Aorta (tissue), 5 donors: ENCODE measurements at places on chromosomes 4 and X. TPM values are rescaled to one million over a fixed set of nuclear protein-coding genes. Genes with fewer than 3 reads are reported as not detected.

DNA sequence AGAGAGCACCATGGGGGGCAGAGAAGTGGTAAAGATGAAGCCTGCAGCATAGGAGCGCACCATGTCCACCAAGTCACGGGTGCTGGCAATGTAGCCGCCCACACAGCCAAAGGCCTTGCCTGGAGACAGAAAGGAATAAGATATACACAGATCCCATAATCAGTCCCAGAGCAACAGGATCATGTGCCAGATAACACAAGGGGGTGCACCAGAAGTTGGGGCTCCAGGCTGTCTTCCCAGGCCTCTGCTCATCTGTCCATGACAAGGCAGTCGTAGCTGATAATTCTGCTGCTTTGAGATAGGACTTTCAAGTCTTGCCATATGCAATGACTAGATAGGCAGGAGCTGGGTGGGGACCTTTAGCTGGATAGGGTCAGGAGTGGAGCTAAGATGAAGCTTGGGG lies 14.7 kb downstream of the APEX2 start:
- DNase-seq = no peak

The OTUD4 gene
- 36.9 TPM for total RNA-seq

The NPY2R gene
- total RNA-seq = 0.09 TPM

The CNKSR2 gene
- total RNA-seq = 5.4 TPM

The MSANTD1 gene
- 1.9 TPM for total RNA-seq

- no peak for DNase-seq
Measured at GRCh38 chr4:169068423-169068822, 58.4 kb upstream of the CBR4 start.

The ITIH6 gene
- not detected for total RNA-seq

DNA sequence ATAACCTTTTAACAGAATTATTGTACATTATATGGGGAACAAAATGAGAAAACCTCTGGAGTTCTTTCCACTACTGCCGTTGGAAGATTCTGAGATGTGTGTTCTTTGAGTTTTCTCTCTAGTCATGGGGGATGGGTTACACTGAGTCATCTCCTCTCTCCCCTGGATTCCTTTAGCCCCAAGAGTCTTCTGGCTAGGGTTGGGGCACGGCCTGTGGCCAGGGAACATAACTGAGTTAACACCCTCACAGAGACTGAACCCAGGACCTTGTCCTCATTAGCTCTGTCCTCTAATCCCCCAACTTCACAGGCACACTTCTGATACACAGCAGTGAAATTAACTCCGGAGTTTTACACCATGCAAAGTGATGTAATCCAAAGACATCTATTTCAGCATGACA lies 142.3 kb upstream of the F9 start:
- no peak for DNase-seq

The SHROOM2 gene
- 2.1 TPM for total RNA-seq

GRCh38 chr4:37646247-37646646 lies 39.9 kb downstream of the RELL1 start:
- no peak for DNase-seq

GRCh38 chr4:26860922-26861433 lies 337 bp downstream of the STIM2 start:
- peak; percentile 85 for DNase-seq

The GABRQ gene
- total RNA-seq = 0.06 TPM

DNA sequence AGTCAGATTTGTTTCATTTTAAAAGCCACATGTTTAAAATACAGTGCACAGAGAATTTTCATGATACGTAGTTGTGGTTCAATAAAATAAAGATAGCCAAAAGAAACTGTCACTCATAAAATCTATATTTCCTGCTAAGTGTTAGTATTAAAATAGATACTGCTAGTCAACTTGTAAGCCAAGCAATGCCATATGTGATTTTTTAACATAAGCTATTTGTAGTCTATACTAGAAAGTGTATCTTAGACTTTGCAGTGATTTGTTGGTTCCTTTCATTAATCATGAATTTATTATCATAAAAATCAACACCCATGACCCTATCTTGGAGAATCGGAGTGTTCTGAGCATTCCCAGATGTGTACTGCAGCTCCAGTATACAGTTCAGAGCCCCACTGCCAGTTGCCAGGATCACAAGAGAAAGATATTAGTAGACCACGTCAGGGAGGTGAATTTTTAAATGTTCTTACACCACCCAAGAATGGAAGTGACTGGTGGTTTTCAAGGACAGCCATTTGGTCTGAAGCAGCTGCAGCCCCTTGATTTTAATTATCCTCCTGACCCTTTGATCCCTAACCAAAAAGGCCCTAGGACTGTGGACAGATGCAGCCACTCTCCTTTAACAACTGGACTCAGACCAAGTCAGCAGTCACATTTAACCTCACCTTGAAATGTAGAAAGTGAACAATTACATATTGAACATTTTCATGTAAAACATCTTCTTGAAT lies 163.1 kb downstream of the PALLD start:
- no peak for DNase-seq

DNA sequence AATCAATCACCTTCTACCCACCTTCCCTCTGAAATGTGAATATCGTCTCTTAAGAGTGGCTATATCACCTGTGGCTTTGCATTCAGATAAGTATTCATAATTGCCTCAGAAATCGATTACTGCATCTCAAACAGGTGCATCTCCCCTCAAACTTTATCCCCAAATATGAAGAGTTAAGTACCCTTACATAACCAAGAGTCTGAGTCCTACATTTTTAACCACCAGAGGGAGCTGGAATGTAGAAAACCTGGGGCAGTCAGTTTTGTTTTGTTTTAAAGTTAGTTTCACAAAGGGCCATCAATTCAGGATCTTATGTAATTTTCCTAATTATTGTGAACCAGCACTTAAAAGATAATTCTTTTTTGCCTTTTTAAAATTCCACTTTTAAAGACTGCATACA lies 5.7 kb downstream of the TCEANC start:
- no peak for DNase-seq

The ENPEP gene
- 4.8 TPM for total RNA-seq

DNA sequence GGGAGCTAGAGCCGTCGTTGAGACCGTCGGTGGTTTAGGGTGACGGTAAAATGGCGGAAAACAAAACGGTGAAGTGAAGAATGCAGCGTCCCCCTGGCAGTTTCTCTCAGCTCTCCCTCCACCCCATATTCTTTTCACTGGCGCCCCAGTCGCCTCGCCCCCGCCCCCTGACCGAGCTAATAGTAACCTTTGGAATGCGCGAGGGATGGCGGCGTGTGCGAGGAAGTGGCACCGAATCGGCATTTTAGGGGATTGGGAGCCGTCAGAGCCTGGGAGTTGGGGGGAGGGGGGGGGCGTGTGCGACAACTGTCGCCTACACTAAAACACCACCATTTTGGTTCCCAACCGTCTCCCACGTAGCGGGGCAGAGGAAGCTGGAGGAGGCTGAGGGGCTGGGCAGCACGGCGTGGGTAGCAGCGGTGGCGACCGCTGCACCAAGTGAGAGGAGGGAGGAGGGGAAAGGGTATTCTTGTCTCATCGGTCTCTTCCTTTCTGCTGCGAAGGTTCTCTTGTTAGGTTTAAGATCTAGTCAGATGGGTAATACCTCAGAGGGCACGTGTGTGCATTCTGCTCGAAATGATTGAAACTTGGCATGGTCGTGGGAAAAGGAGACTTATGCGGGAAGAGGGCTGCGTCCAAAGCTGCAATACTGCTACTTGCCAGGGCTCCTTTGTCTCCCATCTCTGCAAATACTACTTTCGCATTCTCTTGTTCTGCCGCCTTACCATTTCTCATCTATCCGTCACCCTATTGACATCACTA lies 840 bp downstream of the ZNF711 start:
- no peak for DNase-seq

- no peak for DNase-seq
Measured at GRCh38 chrX:68387776-68388175, 45.5 kb downstream of the OPHN1 start.

DNA sequence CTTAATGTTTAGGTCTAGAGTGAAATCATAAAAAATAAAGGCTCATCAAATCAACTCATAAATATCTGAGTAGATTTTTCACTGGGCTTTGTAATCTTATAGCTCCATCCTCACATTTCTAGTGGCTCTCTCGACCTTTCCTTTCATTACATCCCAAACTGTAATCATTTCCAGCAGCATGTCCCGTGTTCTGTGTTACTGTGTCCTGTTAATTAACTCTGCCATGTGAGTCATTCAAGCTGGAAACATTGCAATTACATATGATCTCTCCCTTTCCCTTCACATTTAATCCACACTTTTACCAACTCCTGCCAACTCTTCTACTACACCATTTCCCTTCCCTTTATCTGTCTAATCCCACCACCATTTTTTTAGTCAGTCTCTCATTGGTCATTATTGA lies 75.5 kb downstream of the UGT8 start:
- DNase-seq = no peak

GRCh38 chr4:125639182-125639621 lies 324.4 kb downstream of the FAT4 start:
- DNase-seq = peak; percentile 50

DNA sequence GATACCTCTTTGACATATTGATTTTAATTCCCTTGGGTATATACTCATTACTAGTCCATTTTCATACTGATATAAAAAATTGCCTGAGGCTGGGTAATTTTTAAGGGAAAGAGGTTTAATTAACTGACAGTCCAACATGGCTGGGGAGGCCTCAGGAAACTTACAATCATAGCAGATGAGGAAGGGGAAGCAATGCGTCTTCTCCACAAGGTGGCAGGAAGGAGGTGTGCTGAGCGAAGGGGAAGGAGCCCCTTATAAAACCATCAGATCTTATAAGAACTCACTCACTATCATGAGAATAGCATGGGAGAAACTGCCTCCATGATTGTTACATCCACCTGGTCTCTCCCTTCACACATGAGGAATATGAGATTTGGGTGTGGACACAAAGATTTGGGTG lies 42.4 kb downstream of the MSX1 start:
- no peak for DNase-seq

DNA sequence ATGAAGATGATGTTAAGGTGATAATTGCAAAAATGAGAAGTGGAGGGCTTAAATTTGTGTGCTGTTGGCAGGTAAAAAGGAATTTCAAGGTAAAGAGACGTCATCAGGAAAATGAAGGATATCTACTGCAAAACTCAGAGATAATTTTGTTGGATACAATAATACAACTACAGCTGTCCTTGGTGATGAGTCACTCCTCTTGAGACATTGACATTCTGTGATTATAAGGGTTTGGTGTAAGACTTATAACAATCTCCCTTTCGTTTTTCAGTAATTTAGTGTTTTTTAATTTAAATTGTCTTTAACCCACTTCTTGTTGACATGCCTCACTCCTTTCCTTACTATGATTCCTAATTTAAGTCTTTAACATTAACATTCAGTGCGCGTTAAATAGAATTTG lies 1074.1 kb upstream of the SLIT2 start:
- no peak for DNase-seq

The LRIT3 gene
- 0.36 TPM for total RNA-seq

DNA sequence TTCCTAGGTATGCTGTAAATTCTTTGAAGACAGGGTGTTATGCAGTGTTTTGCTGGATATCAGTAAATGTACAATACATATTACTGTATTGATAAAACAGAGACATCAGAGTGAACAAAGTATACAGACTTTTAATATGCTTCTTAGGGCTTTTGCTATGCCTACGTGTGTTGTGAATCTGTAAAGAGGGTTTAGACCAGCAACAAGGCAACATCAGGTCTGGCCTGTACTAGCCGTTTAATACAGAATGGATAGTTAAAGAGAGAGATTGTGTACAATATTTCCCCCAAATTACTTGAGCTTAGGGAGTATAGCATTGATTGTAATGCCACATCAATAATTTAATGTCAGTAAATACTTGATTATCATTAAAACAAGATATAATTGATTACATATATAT lies 75.2 kb downstream of the PAQR3 start:
- no peak for DNase-seq

DNA sequence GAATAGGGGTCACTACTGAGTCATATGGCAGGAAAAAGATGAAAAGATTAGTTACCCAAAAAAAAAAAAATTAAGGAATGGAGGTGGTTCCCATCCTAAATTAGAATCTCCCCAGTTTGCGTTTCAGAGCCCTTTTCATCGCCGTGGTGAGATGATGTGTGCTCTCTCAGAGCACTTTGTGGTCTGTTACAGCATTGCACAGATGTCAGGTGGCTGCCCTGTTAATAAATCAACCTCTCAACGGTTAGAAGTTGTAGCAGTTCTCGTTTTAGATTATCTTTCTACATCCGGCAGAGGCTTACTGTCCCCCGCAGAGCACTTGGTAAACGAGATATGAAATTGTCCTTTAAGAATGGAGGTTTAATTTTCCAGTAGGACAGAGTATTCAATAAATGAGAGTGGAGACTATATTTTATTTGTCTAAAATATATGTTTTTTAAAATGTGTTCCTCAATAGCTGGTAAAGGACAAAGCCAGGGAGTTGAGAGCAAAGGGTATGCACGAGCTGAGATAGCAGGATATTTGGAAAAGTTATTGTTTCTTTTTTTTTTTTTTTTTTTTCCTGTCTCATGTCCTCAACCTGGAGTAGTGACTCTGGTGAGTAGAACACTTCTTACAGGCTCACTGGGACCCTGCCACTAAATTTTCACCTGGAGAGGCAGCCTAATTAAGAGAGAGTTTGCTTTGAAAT lies 26.9 kb downstream of the AFF1 start:
- no peak for DNase-seq

The RASGEF1B gene
- 12.6 TPM for total RNA-seq

The TLL1 gene
- 19.5 TPM for total RNA-seq

- DNase-seq = no peak
Measured at GRCh38 chr4:122917731-122918130, 4.7 kb downstream of the NUDT6 start.

The SORBS2 gene
- 289 TPM for total RNA-seq

DNA sequence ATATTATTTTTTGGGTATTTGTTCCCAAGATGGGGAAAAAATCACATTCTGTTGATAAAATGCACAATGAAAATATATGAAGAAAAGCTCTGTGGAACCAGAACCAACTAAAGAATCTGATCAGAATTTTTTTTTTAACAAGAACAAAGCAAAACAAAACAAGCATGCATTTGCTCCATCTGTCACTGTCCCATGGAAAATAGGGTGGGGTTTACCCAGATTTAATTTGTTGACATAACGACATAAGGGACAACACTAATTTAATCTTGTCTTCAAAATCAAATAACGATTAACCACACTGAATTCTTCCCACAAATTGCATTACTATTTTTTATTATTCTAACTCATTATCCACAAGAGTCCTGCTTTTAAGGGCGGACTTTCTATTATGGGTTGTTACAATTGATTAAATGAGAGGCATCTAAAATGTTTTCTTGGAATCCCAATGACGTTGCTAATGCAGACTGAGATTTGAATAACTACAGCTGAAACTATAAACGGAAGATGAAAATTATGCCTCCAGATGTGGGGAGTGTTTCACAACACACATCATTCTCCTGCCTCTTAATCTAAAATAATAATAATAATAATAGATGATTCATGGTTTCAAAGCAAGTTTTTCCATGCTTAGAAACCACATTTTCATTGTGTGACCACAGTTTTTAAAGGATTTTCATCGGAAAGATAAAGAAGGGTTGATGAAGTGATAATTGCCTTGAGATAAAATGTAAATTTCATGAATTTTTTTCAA lies 307.0 kb upstream of the CPEB2 start:
- no peak for DNase-seq

The POLN gene
- 6.6 TPM for total RNA-seq

- DNase-seq = no peak
Measured at GRCh38 chr4:40251366-40251765, 54.5 kb downstream of the RHOH start.

The HTN1 gene
- total RNA-seq = not detected

GRCh38 chrX:38273453-38273852 lies 52.8 kb upstream of the SRPX start:
- no peak for DNase-seq

- DNase-seq = no peak
Measured at GRCh38 chr4:158159054-158159717, 13.6 kb downstream of the GASK1B start.

GRCh38 chrX:15207384-15207783 lies 62.5 kb downstream of the ASB9 start:
- no peak for DNase-seq
